ENCODE measurements at places on chromosomes 2 and 18.

DNA sequence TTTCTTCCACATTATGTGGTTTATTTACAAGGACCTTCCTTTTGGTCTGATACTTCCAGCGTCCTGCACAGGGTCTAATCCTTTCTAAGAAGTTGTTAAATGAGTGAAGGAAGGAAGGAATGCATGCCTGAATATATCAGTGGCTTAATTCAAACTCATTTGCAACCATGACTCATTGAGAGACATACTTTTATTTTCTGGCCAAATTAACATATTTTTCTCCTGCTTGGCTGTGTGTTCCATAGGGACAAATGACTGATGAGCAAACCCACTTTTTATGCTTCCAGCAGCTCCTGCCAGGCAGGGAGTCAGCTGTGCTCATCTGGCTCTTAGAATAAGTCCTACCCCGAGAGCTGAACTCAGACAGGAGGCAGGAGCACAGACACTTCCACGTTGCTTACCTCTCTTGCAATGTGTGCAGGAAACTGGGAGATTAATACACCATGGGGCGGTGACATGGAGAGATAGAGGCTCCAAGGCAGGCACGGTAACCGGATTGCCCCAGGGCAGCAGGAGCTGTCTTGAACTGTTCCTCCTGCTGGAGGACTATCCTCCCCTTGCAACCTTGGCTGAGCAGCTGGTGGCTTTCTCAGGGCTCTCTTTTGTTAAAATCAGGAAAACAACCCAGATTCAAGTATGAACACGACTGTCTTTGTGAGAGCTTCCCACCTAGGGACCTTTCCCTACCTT lies 667.5 kb upstream of the HS6ST1 start:
- peak; percentile 12 for DNase-seq

GRCh38 chr2:238305092-238305862 lies 15.0 kb upstream of the TRAF3IP1 start:
- DNase-seq, result peak; percentile 18

GRCh38 chr2:46147626-46148368 lies 149.4 kb upstream of the EPAS1 start:
- no peak for DNase-seq

GRCh38 chr2:149906886-149907285 lies 319.3 kb upstream of the MMADHC start:
- DNase-seq, result no peak

DNA sequence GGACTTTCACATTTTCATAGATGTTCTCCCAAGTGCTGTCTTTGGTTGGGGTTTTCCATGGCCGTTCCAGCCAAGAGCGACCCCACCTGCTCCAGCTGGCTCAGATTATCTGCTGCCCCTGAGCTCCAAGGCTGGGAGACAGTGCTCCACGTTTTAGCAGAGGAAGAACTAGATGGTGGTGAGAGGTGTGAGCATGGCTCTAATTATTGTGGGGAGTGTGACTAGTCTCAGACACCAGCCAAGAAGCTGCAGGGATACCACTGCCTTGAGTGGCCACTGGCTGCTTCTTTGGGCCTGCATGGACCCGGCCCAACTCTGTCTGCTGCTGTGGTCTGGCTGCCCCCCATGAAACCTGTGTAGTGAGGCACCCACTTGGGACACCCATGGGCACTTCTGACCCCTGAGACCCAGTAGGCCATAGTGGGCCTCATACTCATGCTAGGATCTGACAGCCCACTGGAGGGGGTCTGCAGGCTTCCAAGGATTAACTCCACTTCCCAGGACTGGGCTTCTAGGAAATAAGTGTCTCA lies 2.8 kb upstream of the NCL start:
- no peak for DNase-seq

DNA sequence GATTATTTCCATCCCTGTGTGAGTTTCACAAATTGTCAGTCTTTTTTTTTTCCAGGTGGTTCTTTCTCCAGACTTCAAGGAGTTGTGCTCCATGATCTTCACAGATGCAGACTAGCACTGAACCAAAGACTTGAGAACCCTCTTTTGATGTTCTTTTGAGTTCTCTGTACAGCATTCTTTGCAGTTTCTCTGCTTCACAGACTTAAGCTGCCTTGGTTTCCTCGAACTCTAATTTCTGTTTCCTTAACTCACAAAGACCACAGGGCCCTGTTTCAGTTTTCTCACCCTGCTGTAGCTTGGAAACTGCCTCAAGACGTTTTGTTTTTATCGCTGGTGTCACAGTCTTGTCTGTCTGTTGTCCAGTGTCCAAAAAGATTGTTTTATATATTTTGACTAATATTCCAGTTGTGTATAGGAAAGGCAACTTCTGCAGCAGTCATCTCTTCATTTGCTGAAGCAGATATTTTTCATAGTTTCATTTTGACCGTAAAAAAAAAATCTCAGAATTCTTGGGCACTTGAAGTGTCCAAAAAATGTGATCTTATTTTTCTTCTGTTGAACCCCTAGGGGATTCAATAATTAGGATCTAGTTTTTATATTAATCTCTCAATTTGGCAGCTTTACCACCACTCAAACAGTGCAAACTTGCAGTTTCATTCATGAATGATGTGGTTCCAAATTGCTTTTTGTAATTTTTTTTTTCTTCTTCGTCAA lies 97.0 kb upstream of the MC4R start:
- no peak for DNase-seq

DNA sequence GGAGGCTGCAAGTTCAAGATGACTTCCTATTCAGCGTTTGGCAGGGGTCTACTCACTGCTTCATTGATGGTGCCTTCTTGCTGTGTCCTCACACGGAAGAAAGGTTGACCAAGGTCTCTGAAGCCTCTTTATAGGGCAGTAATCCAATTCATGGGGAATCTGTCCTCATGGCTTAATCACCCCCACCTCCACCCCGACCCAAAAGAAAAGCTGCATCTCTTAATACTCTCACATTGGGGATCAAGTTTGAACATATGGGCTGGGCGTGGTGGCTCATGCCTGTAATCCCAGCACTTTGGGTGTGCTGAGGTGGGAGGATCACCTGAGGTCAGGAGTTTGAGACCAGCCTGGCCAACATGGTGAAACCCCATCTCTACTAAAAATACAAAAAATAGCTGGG lies 36.4 kb upstream of the HNMT start:
- peak; percentile 90 for DNase-seq

DNA sequence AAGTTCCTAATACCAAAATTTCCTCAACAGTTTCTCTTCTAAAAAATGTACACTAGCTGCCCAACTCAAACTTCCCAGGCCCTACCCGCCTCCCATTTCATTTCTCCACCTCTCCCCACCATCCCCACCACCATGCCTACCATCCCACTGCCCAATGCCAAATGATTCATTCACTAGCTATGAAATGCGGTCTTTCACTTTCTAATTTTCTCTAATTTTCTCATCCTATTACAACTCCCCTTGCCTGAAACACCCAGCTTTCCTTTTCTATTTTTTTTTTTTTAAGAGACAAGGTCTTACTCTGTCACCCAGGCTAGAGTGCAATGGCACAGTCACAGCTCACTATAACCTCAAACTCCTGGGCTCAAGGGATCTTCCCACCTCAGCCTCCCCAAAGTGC lies 38.4 kb downstream of the KIDINS220 start:
- DNase-seq, result no peak

DNA sequence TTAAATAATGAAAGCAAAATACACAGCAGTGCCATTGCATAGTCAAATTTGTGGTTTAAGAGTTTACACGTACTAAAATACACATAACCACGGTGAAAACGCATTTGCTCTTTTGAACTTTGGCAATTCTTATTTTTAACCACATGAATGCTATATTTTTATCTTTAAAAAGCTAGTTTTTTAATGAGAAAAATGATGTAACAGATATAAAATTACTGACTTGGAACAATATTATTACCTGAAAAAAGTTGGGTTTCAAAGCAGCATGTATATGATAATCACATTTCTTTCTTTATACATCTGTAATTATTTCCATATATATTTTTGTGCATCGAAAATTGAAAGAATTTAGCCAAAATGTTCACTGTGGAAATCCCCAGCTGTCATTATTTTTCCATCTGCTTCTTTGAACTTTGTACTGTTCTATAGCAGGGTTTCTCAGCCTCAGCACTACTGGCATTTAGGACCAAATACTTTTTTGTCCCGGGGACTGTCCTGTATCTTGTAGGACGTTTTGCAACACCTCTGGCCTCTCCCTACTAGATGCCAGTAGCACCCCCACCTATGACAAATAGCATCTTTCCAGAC lies 75.9 kb upstream of the CAB39 start:
- no peak for DNase-seq

DNA sequence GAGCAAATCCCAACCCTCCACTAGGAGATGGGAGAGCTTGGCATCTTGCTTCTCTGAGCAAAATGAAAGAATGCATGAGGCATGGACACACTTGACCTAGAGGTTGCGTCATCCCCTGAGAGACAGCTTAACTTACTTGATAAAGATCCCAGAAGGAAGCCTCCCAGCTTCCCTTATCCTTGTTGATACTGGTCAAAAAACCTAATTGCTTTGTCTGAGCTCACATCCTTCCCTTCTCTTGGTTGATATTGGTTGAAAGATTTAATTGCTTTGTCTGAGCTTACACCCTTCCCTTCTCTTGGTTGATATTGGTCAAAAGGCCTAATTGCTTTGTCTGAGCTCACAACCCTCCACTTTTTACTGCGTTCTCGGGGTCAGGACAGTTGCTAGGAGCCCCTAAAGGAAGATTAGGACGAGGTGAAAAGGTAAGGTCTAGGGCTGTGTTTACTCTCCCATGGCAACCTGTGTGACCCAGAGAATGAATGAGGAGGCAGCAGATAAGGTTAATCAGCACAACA lies 12.2 kb upstream of the BOD1L2 start:
- no peak for DNase-seq

- no peak for DNase-seq
Observed at GRCh38 chr2:173159791-173160463, 84.3 kb downstream of the MAP3K20 start.

GRCh38 chr18:62977512-62977911 lies 262.2 kb downstream of the PHLPP1 start:
- DNase-seq, result no peak

- DNase-seq, result no peak
Observed at GRCh38 chr2:64021578-64021977, 2.4 kb upstream of the VPS54 start.
